Left renal pelvis (tissue), 4 donors: ENCODE measurements at places on chromosomes 12 and 14.

DNA sequence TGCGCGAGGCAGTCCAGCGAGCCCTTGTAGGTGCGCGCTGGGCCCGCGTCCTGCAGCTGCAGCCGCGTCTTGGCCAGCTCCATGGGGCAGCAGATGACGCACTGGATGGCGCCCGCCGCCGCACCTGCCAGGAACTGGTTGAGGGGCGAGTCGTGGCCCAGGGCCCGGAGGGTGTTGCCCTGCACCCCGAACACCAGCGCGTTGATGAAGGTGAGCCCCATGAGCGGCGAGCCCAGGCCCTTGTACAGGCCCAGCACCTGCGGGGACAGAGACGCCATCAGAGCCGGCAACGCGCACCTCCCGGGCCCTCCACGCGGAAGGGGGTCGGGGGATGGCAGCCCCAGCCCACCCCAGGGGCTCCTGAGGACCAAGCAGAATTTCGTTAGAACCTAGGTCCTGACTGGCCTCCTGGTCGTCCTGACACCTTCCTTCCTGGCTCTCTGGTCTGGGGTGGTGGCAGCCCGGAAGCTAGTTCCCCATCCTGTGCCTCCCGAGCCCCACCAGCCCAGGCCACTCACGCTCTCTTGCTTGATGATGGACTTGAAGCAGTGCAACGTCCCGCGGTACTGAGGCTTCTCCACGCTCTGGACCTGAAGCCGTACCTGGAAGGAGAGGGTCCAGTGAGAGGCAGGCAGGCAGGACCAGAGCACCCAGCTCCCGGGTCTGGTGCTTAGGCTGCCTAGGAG, 13.3 kb downstream of the SLC25A29 start:
- no peak for DNase-seq

GRCh38 chr14:95144849-95145248, 12.5 kb downstream of the DICER1 start:
- no peak for DNase-seq

DNA sequence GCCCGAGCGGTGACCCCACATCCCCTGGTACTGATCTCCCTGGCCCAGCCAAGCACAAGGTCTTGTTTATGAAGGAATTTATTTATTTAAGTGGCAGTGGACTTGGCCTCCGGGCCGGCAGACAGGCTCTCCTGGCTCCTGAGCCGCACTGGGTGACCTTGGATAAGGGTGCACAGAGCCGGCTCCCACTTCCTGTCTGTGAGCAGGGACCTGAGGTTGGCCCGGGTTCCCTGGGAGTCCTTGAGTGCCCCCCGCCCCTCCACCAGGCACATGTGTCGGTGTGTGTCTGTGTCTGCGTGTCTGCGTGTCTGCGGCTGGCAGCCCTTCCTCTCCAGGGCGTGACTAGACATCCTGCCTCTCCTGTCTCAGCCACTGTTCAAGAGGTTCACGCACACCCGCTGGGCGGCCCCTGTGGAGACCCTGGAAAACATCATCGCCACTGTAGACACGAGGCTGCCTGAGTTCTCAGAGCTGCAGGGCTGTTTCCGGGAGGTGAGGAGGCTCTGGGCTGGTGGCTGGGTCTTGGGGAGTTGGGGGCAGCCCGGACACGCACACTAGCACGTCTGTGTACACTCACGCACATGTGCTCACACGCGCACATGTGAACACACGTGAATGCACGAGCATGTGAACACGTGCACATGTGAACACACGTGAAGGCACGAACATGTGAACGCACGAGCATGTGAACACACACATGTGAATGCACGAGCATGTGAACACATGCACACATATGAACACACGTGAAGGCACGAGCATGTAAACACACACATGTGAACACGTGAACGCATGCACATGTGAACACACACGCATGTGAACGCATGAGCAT, 9.3 kb downstream of the TNFAIP2 start:
- DNase-seq: no peak

DNA sequence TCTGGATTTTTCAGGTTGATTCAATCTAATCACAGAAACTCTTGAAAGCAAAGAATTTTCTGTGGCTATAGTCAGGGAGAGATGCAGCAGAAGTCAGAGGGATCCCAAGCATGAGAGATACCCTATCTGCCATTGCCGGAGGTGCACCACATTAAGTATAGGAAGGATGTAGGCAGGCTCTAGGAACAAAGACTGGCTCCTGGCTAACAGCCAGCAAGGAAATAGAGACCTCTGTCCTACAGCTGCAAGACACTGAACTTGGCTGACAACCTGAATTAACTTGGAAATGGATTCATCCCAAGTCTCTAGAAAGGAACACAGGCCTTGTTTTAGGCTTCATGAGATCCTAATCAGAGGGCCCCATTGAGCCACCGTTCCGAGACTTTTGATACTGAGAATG, 364.9 kb upstream of the FLRT2 start:
- no peak for DNase-seq

- DNase-seq: no peak
Measured at GRCh38 chr14:105409364-105409763, 10.3 kb upstream of the MTA1 start.
